ENCODE measurements at places on chromosomes 3 and 15.

GRCh38 chr3:168116279-168116678 lies 20.6 kb upstream of the GOLIM4 start:
- no peaks in the 10 kb centered on the region for H3K36me3 ChIP-seq
- no peak for DNase-seq
- no peak overlapping the region for H3K4me3 ChIP-seq
- no peaks in the 10 kb centered on the region for H3K4me1 ChIP-seq
- peak overlapping the region; percentile 35 for H3K27ac ChIP-seq

- no peak overlapping the region for H3K27ac ChIP-seq
- no peaks in the 10 kb centered on the region for H3K27me3 ChIP-seq
- H3K4me1 ChIP-seq: no peaks in the 10 kb centered on the region
- H3K4me3 ChIP-seq: no peak overlapping the region
Measured at GRCh38 chr15:92104072-92104471, 250.6 kb downstream of the SLCO3A1 start.

GRCh38 chr15:73598530-73599160 lies 34.5 kb downstream of the NPTN start:
- H3K36me3 ChIP-seq: no peaks in the 10 kb centered on the region
- peaks cover 2% of the 10 kb centered on the region for H3K4me1 ChIP-seq
- no peak for DNase-seq
- no peak overlapping the region for H3K4me3 ChIP-seq
- H3K27me3 ChIP-seq: no peaks in the 10 kb centered on the region

GRCh38 chr3:55873523-55874254 lies 386.6 kb upstream of the WNT5A start:
- no peak overlapping the region for H3K4me3 ChIP-seq
- H3K27ac ChIP-seq: peak overlapping the region; percentile 51
- H3K36me3 ChIP-seq: no peaks in the 10 kb centered on the region
- no peaks in the 10 kb centered on the region for H3K27me3 ChIP-seq

- DNase-seq: no peak
- H3K27ac ChIP-seq: no peak overlapping the region
- H3K4me3 ChIP-seq: no peak overlapping the region
- H3K27me3 ChIP-seq: no peaks in the 10 kb centered on the region
- no peaks in the 10 kb centered on the region for H3K36me3 ChIP-seq
- no peaks in the 10 kb centered on the region for H3K4me1 ChIP-seq
Measured at GRCh38 chr3:172270557-172271166, 177.6 kb downstream of the GHSR start.

DNA sequence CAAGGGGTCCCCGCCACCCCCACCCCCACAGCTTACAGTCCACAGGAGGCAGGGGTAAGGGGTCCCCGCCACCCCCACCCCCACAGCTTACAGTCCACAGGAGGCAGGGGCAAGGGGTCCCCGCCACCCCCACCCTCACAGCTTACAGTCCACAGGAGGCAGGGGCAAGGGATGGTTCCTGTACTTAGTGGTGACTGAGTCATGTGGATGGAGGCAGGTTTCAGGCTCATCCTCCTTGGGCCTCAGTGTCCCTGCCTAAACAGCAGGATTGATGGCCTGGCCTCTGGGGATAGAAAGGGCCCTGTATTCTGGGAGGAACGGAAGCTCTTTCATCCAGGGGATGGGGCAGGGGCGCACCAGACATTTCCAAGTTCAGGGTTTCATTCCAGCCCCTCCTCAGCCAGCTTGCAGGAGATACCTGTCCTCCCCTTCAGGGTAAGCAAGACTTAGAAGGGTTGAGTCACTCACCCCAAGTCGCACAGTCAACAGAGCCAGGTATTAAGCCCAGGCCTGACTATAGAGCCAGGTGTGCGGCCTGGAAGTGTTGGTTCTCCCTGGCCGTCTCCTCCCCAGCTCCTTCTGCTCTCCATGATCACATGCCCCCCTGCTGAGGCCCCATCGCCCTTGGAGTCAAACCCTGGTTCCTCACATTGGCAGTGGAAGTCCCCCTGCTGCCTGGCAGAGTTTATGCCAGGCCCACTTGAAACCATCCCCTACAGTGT lies 12.5 kb downstream of the CSK start:
- no peaks in the 10 kb centered on the region for H3K36me3 ChIP-seq
- no peak overlapping the region for H3K4me3 ChIP-seq
- no peak overlapping the region for H3K27ac ChIP-seq
- no peaks in the 10 kb centered on the region for H3K27me3 ChIP-seq

DNA sequence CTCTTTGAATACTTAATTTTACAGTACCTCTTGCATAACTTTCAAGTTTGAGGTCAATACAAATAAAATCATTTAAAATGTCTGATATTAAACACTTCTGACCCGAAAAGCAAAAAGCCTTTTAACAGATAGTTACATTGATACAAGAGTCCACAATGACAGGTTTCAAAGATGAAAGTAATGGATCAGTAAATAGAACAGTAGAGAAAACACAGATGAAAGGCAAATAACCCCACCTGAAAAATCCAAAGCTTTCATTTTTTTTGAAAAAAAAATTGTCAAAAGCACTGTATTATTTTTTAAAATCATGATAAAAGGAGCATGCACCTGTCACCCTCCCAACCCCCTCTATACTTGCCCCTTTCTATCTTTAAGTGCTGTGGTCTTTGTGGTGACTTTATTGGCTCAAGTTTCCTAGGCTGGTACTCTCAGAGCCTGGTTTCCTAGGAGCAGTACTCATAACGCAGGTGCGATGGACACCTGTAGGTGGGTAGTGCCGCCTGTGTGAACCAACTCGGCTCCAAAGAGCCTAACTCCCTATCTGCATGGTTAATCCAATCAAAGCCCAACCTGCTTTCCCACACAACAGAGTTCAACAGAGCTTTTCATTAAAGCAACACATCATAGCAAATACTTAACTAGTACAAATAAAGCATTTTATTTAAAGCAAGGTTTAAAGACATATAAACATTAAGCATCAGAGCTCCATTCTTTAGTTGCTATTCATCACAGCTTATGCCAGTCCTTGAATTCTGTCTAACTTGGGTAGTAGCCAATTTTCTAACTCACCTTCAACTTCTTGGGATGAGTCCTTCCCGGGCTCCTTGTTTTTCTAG lies 32.2 kb downstream of the LIPC start:
- no peak for DNase-seq
- no peak overlapping the region for H3K27ac ChIP-seq

DNA sequence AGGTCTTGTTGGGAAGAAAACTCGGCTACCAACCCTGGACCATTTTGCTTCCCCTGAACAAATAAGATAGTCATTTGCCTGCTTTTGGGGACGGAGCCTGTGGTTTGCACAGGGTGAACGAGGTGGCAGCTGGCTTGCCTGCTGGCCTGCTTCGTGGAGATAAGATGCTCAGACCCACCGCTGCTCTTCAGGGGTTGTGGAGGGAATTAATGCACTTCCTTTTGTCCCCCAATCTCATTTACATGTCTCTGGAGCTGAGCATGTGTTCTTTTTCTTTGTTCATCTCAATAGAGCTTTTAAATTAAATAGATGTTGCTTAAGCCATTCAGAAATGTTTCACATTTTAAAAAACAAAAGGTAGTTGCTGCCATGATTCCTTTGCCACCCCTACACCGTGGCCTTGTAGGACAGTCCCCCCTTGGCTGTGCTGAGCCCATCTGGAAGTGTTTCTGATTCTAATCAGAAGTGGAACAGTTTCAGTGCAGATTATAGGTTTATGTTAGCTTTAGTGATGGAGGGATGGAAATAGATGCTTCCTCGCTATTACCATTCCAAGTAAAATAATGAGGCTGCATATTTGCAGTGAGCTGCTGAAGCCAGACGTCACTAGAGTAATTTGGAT lies 25.6 kb downstream of the APBA2 start:
- DNase-seq: no peak
- H3K36me3 ChIP-seq: no peaks in the 10 kb centered on the region
- no peak overlapping the region for H3K4me3 ChIP-seq
- H3K4me1 ChIP-seq: no peaks in the 10 kb centered on the region
- no peak overlapping the region for H3K27ac ChIP-seq

- H3K36me3 ChIP-seq: no peaks in the 10 kb centered on the region
- H3K4me1 ChIP-seq: no peaks in the 10 kb centered on the region
- H3K4me3 ChIP-seq: no peak overlapping the region
- no peak for DNase-seq
- no peak overlapping the region for H3K27ac ChIP-seq
- H3K27me3 ChIP-seq: no peaks in the 10 kb centered on the region
Measured at GRCh38 chr3:53803816-53804695, 42.2 kb downstream of the CHDH start.

Measured in breast epithelium (tissue), 4 donors.